ENCODE measurements at places on chromosomes 1 and 21. TPM values are rescaled to one million over a fixed set of nuclear protein-coding genes. Genes with fewer than 3 reads are reported as not detected.

Gene DMRTA2
- not detected for total RNA-seq

Gene PADI3
- not detected for total RNA-seq

Gene SPOCD1
- total RNA-seq = 2.0 TPM

Gene DIRAS3
- 0.85 TPM for total RNA-seq

Gene OR2T35
- total RNA-seq = not detected
